ENCODE measurements at places on chromosomes 16 and 17. TPM values are rescaled to one million over a fixed set of nuclear protein-coding genes. Genes with fewer than 3 reads are reported as not detected.

Gene CSH2
- total RNA-seq, result not detected

Gene IRF8
- 23.8 TPM for total RNA-seq

Gene HOXB4
- total RNA-seq, result 2.3 TPM

Gene KRT12
- not detected for total RNA-seq

Gene QRICH2
- total RNA-seq, result 3.1 TPM

Gene TEX14
- under 0.01 TPM for total RNA-seq

Gene PRSS22
- not detected for total RNA-seq

Gene TBC1D26
- total RNA-seq, result 0.38 TPM

Gene TBC1D3I
- total RNA-seq, result not detected

Gene PDILT
- not detected for total RNA-seq

Gene VWA3A
- not detected for total RNA-seq

Gene AHSP
- total RNA-seq, result not detected

Gene WNT3
- total RNA-seq, result 0.97 TPM

Gene ZACN
- total RNA-seq, result not detected

Gene ITGB4
- total RNA-seq, result 22.9 TPM

Gene RPS2
- 2,987 TPM for total RNA-seq

Gene FBF1
- total RNA-seq, result 9.1 TPM

Gene MMP2
- 73.8 TPM for total RNA-seq

Gene CSF3
- total RNA-seq, result 0.19 TPM

Gene GSG1L
- not detected for total RNA-seq

Gene NTN3
- 0.13 TPM for total RNA-seq

Gene CLDN7
- total RNA-seq, result 0.82 TPM

Gene HBZ
- total RNA-seq, result 0.19 TPM

Gene RNF112
- total RNA-seq, result 0.25 TPM

Gene KRT40
- not detected for total RNA-seq

Gene WSCD1
- total RNA-seq, result 27.6 TPM

Gene TRPV3
- not detected for total RNA-seq
